Mucosa of gallbladder (tissue), 1 donor: ENCODE measurements at places on chromosomes 4 and X. TPM values are rescaled to one million over a fixed set of nuclear protein-coding genes. Genes with fewer than 3 reads are reported as not detected.

Gene PDE5A
- total RNA-seq = 29.7 TPM

Gene UGT2A1
- not detected for total RNA-seq

DNA sequence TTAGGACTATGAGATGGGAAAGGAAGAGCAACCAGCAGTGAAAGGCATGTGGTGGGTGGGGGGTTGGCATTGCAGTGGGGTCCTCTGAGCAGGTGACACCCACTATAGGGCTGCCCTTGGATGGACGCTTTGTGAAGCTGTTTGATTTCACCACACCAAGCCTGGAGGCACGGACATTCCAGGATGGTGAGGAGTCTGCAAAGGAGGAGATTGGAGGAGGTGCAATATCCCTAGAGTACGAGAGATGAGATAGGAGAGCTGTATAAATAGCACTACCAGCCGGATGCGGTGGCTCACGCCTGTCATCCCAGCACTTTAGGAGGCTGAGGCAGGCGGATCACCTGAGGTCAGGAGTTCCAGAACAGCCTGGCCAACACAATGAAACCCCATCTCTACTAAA lies 42.3 kb downstream of the SHOX start:
- no peak for DNase-seq

DNA sequence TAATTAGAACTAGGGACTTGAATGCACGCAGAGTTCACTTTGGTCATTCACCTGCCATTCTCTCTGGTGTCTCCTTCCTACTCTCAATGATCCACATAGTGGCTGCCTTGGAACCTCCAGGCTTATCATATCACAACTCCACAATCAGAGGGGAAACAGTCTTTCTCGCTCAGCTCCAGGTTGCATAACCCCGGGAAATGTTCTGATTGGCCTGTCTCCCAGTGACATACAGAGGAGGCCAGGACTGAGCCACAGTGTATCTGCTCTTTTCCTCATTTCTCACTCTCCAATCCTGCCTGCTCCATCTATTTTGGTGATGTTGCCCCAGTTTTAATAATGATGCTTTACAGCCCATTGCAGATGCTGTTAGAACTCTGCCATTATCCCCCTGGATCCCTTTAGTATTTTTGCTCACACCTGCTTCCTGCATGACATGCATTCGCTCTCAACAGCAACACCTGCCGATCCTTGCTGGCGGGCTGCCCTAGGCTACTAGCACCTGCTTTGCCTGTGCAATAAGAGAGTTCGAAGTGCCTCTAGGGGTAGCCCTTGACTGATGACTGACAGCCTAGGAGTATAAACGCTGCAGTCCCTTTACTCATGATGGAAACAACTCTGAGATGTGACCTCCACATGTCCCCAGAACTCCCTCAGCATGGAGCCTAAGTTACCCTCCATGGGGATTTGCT lies 211.3 kb upstream of the RPS6KA3 start:
- no peak for DNase-seq

DNA sequence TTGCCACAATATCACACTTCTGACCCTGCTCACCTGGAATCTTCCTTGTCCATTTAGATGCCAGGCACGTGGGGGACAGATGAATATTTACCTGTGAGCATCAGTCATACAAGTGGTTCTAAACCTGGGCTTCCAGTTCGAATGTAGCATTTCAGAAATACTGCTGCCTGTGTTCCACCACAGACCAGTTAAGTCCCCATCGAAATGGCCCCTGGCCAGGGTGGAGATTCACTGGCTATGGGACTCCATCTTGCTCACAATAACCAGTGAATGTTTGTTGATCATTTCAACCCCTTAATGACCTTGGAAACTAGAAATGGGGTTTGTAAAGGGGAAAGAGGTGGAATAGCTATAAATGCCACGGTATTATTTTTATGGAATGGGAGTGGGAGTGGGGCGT lies 73.8 kb downstream of the CLDN34 start:
- no peak for DNase-seq

DNA sequence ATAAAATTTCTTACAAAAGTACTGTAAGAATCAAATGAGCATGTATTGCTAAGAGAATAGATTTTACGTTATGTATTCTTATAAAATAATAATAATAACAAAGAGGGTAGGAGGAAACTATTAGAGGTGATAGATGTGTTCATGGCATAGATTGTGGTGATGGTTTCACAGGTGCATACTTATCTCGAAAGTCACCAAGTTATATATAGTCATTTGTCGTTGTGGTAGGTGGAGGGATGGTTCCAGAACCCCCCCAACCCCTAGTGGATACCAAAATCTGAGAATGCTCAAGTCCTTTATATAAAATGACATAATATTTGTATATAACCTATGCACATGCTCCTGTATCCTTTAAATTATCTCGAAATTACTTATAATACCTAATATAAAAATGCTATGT lies 36.7 kb upstream of the H2AZ1 start:
- no peak for DNase-seq

DNA sequence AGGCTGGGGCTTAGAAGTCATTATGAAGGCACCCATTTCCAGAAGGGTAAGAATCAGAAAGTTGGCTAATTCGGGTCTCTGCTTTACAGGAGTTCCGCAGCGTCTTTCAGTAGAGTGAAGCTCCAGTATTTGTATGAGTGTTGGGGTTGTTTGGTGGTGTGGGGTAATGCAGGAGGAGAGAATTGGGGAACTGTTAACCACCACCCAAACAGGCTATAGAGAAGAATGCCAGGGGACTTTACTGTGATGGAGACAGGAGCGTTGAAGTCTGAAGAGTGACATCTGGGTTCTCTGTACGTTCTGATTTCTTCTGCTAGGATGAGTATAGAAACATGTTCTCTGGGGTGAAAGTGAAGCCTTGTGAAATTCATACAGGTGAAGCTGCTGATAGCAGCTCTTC lies 96.3 kb downstream of the TBL1X start:
- DNase-seq = no peak

DNA sequence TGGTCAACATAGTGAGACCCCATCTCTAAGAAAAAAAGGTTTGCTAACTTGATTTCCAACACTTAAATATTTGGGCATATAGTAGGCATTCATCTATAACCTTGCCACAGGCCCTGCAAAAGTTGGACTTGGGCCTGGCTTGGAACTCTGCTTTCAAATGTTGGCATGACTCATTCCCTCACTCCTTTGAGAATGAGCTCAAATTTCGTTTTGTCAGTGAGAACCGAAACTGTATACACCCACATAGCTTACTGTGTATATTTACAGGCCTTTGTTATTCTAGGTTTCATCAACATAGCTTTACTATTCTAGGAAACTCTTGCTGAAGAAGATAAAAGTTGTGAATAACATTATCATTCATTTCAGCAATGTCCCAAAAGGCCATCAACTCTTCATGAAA lies 88.7 kb upstream of the ELOVL6 start:
- no peak for DNase-seq

- DNase-seq = no peak
These were observed 29.6 kb upstream of the CHRNA9 start for GRCh38 chr4:40305328-40306170.

DNA sequence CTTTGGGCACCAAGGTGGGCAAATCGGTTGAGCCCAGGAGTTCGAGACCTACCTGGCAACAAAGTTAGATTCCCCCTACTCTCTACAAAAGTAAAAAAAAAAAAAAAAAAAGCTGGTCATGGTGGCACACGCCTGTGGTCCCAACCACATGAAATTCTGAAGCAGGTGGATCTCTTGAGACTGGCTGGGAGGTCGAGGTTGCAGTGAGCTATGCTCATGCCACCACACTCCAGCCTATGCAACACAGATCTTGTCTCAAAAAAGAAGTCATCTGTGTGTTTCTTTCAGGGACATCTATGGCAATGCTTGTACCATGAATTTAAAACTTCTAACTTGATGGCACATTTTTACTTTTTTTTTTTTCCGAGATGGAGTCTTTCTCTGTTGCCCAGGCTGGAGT lies 55.3 kb downstream of the UGT2A2 start:
- no peak for DNase-seq

GRCh38 chr4:8277356-8278008 lies 7.9 kb downstream of the HTRA3 start:
- no peak for DNase-seq

DNA sequence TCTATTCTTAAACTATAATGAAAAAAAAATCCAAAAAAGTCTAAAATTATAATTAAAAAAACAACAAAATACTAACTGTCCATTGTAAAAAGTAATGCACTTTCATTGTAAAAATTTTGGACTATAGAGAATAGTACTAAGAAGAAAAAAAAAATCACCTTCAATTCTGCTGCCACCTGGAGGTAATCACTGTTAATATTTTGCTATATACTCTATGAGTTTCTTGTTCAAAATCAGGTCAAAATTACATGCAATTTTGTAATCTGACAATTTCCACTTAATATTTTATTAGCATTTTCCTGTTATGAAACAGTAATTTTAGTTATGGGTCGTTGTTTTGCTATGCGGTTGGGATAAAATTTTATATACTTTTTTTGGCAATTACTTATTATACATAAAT lies 62.0 kb downstream of the HTT start:
- no peak for DNase-seq

- no peak for DNase-seq
These were observed 39.2 kb downstream of the AFAP1 start for GRCh38 chr4:7900334-7900909.

- DNase-seq = no peak
These were observed 62.6 kb downstream of the SORCS2 start for GRCh38 chr4:7254736-7255487.
